ENCODE measurements at places on chromosomes 12 and 14. TPM values are rescaled to one million over a fixed set of nuclear protein-coding genes. Genes with fewer than 3 reads are reported as not detected.

KRT1 gene
- 9.3 TPM for total RNA-seq

TMTC1 gene
- total RNA-seq, result 5.4 TPM

PLBD1 gene
- total RNA-seq, result 9.5 TPM

OTOGL gene
- 0.42 TPM for total RNA-seq

XPOT gene
- total RNA-seq, result 42.8 TPM

PTCSC3 gene
- total RNA-seq, result not detected

NFATC4 gene
- 16.6 TPM for total RNA-seq

GLIPR1 gene
- 28.3 TPM for total RNA-seq

CCDC197 gene
- total RNA-seq, result not detected

LRFN5 gene
- 0.90 TPM for total RNA-seq

ANAPC7 gene
- 43.2 TPM for total RNA-seq

PTPRO gene
- 3.9 TPM for total RNA-seq

ZFHX2 gene
- 0.24 TPM for total RNA-seq

C14orf132 gene
- 1.7 TPM for total RNA-seq

RIPK3 gene
- total RNA-seq, result 10.9 TPM

DCN gene
- total RNA-seq, result 137 TPM

PEX5 gene
- 40.8 TPM for total RNA-seq

RFX4 gene
- 0.05 TPM for total RNA-seq

RPL10L gene
- not detected for total RNA-seq

NTF3 gene
- total RNA-seq, result 0.61 TPM

SRP54 gene
- 54.1 TPM for total RNA-seq

C12orf54 gene
- 0.19 TPM for total RNA-seq

MAP3K9 gene
- 0.47 TPM for total RNA-seq

ESR2 gene
- 0.52 TPM for total RNA-seq

RHOJ gene
- total RNA-seq, result 1.0 TPM

B4GALNT1 gene
- total RNA-seq, result 0.57 TPM

KIF21A gene
- 2.1 TPM for total RNA-seq

FOXN4 gene
- not detected for total RNA-seq

KIF26A gene
- 1.7 TPM for total RNA-seq

GLIPR1L2 gene
- 0.57 TPM for total RNA-seq

PIK3C2G gene
- 0.05 TPM for total RNA-seq

AHNAK2 gene
- total RNA-seq, result 0.42 TPM

KRT75 gene
- total RNA-seq, result 0.14 TPM

TMPRSS12 gene
- not detected for total RNA-seq

TBX3 gene
- 1.4 TPM for total RNA-seq

GPX2 gene
- 1.5 TPM for total RNA-seq

PKP2 gene
- total RNA-seq, result 6.0 TPM

SYNDIG1L gene
- under 0.01 TPM for total RNA-seq

CCDC196 gene
- total RNA-seq, result 0.14 TPM

BIN2 gene
- total RNA-seq, result 63.3 TPM

NXPH4 gene
- total RNA-seq, result 0.14 TPM

TPCN1 gene
- total RNA-seq, result 4.2 TPM

SMOC1 gene
- total RNA-seq, result 0.19 TPM

PDZRN4 gene
- total RNA-seq, result 0.14 TPM

KLRF1 gene
- total RNA-seq, result 0.80 TPM

KRT74 gene
- total RNA-seq, result 0.09 TPM

CABP1 gene
- total RNA-seq, result 0.24 TPM

IAPP gene
- 0.14 TPM for total RNA-seq

TTC9 gene
- total RNA-seq, result 1.8 TPM

COX8C gene
- not detected for total RNA-seq
